ENCODE measurements at places on chromosomes 12 and 14. TPM values are rescaled to one million over a fixed set of nuclear protein-coding genes. Genes with fewer than 3 reads are reported as not detected.

SLCO1B1 gene
- total RNA-seq: not detected

TAS2R50 gene
- 1.9 TPM for total RNA-seq

KRT75 gene
- not detected for total RNA-seq

DNA sequence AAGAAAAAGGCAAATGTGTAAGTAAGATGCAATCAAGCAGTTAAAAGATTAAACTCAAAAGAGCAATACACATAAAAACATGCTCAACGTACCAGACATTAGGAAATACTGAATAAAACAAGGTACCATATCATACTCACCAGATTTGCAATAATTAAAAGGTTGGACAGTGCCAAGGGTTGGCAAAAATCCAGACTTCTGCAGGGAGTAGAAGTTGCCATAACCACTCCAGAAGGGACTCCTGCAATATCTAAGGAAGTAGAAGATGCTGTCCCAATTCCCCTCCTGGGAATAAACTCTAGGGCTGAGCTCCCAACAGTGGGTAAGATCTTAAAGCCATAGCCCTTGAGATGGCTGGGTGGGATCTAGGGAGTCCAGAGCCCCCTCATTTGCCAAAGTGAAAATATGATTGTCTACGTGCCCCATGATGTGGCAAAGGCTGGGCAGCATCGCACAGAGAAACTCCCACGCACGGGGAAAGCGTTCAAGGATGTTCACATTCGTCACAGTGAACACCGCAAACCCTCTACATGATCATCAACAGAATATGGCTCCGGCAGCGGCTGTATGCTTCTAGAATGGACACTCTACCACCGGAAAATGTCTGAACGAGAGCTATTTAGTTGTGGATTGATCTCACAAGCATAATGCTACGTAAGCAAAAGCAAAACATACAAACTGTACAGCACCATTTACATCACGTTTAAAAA lies 12.3 kb downstream of the KCTD10 start:
- no peak for DNase-seq

- DNase-seq: no peak
These were observed 10.5 kb downstream of the AEBP2 start for GRCh38 chr12:19449814-19450213.
